Sigmoid colon (tissue), 7 donors: ENCODE measurements at places on chromosomes 7 and 10. TPM values are rescaled to one million over a fixed set of nuclear protein-coding genes. Genes with fewer than 3 reads are reported as not detected.

The GPR15LG gene
- not detected for total RNA-seq

DNA sequence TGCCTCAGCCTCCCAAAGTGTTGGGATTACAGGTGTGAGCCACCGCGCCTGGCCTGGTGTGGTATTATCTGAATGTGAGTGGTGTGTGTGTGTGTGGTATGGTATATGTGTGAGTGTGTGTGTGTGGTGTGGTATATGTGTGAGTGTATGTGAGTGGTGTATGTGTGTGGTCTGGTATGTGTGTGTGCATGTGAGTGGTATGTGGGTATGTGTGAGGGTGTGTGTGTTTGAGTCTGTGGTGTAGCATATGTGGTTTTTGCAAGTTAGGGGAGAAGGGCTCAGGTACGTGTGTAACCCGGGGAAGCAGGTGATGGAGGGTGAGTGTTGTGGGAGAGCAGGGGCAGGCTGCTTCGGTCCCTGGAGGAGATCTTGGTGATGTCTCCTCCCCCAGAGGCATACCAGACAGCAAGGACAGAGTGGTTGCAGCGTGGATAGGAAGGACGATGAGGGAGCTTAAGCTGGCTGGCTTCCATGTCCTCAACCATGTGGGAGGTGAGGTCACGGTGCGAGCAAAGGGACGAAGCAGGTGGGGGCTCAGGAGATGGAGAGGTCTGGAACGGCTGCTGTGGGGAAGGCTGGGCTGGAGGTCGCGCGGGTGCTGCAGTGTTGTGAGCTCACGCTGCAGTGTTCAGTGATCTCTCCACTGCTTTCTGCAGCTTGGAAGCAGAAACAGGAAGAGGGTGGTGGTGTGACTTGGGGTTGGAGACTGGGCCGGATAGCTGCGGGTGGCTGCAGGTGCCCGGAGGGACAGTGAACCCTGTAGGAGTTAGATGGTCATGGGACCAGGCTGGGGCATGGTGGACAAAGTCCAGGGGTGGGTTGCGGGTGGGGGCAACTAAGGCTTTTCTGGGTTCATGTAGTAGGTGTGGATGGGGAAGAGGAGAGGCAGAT lies 5.0 kb downstream of the ZYX start:
- H3K27me3 ChIP-seq: no peaks in the 10 kb centered on the region
- peak; percentile 77 for DNase-seq
- H3K4me3 ChIP-seq: peak overlapping the region; percentile 92
- peaks cover 86% of the 10 kb centered on the region for H3K4me1 ChIP-seq
- peaks cover 31% of the 10 kb centered on the region for H3K36me3 ChIP-seq

DNA sequence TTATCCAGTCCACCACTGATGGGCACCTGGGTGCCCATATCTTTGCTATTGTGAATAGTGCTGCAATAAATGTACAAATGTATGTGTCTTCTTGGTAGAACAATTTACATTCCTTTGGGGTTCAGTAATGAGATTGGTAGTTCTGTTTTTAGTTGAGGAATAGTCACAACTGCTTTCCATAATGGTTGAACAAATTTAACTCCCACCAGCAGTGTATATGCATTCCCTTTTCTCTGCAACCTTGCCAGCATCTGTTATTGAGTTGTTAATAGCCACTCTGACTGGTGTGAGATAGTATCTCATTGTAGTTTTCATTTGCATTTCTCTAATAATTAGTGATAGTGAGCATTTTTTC lies 27.8 kb downstream of the COA1 start:
- H3K27ac ChIP-seq: no peak overlapping the region
- no peak for DNase-seq
- H3K27me3 ChIP-seq: no peaks in the 10 kb centered on the region
- peaks cover 16% of the 10 kb centered on the region for H3K4me1 ChIP-seq
- H3K36me3 ChIP-seq: peaks cover 7% of the 10 kb centered on the region

- no peak overlapping the region for H3K4me3 ChIP-seq
- no peak for DNase-seq
- no peaks in the 10 kb centered on the region for H3K36me3 ChIP-seq
- no peaks in the 10 kb centered on the region for H3K27me3 ChIP-seq
- no peak overlapping the region for H3K27ac ChIP-seq
These were observed 94.5 kb downstream of the KMT2C start for GRCh38 chr7:152341039-152341913.

- H3K27me3 ChIP-seq: no peaks in the 10 kb centered on the region
- H3K4me3 ChIP-seq: no peak overlapping the region
- H3K36me3 ChIP-seq: no peaks in the 10 kb centered on the region
These were observed 12.9 kb downstream of the TECTB start for GRCh38 chr10:112295853-112296830.

DNA sequence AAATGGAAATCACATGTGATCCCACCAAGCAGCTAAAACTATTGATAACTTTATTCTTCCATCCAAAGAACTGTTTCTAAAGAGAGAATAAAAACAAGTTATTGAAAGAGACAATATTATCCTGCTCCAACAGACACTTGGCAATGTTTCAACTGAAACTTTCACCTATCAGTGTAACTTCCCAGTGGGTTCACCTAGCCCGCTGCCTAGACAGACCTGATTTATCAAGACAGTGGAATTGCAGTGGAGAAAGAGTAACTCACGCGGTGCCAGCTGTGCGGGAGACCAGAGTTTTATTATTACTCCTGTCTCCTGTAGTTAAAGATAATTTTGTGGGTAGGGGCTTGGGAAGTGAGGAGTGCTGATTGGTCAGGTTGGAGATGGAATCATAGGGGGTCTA lies 199.8 kb downstream of the AHR start:
- no peak for DNase-seq
- H3K27me3 ChIP-seq: no peaks in the 10 kb centered on the region
- H3K36me3 ChIP-seq: no peaks in the 10 kb centered on the region
- no peaks in the 10 kb centered on the region for H3K4me1 ChIP-seq
